ENCODE measurements at places on chromosomes 6 and 20.

DNA sequence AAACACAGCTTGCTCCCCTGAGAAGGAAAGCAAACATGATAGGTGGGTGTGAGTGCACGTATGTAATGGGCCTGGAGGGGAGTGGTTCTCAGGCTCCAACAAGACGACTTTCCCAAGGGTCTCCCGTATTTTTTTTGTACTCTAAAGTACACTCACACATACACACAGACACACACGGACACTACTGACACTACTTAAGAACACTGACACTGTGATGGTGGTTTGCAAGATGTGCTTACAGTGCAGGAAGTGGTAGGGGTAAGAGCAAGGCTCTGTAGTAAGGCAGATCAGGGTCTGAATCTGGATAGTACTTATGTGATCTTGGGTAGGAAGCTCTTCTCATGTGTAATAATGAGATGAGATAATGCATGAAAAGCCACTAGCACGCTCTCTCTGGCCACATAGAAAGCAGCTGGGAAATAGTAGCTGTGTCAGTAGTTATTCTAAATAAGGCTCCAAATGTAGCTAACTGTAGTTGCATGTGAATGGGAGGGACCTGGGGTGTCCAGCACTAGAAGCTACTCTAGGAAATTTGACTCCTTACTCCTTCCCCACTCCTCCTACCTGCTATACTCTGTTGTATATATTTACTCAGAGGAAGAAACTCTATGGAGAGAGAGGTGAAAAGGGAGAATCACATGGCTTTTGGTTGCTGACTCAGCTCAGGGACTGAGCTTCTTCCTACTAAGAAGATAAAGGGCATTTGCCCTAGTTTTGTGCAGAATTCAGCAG is 8.4 kb upstream of the ZBTB24 start:
- DNase-seq: peak; percentile 29

DNA sequence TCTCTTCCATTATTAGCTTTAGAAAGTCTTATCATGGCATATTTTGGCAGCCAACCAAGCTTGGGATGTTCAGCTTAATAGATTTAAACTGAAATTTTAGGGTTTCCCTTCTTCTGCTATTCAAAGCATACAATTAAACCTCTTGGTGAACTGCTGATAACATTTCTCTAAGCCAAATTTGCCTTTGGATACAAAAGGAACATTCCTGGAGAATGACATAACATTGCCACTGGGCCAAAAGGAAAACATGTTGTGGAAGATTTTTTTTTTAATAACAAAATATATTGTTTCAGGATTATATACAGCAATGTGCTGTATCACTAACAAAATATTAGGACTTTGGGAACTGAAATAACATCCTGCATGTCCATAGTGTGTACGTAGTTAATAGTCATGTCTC is 215.1 kb upstream of the TBX18 start:
- no peak for DNase-seq

DNA sequence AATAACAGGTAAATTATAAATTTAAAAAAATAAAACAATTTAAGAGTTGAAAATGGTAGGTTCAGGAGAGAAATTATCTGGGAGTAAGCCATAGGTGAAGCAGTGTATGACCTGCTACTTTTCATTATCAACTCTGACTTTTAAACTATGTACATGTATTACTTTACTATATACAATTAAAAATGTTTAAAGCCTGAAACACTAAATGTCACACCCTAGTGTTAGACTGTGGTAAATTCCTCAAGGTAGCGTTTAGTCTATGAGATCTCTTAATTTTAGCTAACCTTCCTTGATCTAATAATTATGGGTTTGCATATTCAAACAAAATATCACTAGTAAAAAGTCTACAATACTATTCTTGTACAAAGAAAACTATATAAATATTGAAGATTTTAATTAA is 22.3 kb upstream of the TBC1D32 start:
- no peak for DNase-seq

GRCh38 chr20:62064770-62065673 is 659 bp downstream of the TAF4 start:
- DNase-seq: no peak

- no peak for DNase-seq
Measured at GRCh38 chr6:135616655-135617054, 119.1 kb upstream of the AHI1 start.

- no peak for DNase-seq
Measured at GRCh38 chr20:7702141-7702540, 238.1 kb downstream of the HAO1 start.

DNA sequence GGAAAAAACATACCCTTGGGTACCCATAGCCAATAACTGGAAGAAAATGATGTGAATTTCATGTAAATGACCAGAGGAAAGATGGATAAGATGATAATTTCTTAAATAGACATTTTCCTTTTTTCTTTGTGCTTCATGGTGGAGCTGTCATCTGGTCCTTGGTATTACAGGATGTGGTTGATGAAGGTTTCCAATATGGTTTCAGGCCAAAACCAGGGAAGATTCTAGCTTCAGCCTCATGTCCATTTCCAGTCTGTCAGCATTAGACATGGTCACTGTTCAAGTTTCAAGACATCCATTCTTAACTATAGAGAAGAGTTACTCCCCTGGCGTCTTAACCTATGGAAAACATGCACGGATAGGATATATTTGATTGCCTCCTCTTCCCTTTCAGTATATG is 63.6 kb downstream of the SSR1 start:
- DNase-seq: no peak

Data from hematopoietic multipotent progenitor cell treated with erythropoietin and hydrocortisone succinate and interleukin-3 and kit ligand, for 8 days (in vitro differentiated cells).